ENCODE measurements at places on chromosomes 16 and 17.
A peak's percentile ranks its signal among the peaks of the same experiment; 100 is the strongest.

DNA sequence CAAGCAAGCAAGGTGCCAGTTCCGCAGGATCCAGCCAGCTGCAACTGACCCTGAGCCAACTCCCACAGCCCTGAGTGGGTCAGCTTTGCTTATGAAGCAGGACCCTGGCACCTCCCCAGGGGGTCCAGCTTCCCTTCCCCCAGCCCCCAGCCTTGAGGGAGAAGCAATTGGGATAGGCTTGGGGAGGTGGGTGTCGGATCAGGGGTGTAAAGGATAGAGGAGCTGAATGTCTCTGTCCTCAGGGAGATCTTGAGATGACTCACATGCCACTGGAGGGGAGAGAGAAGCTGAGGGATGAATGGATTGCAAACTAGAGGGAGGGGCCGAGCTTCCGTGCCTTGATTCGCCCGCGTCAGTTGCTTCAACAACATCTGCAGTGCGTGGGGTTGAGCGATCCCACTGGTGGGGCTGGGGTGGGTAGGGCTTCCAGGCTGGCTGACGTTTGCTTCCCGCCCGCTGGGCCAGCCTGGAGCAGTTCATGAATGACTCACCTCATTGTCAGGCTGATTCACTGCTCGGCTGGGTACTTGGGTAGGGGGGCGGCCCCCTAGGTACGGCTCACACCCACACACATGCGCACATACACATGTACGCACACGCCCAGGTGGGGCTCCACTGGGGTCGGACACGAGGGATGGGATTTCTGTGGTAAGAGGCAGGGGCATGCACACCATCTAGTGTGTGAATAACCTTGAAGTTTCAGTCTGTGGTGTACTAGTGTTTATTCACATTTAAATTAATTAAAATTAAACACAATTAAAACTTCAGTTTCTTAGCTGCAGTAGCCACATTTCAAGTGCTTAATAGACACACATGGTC lies 3.6 kb upstream of the HROB start:
- H3K27me3 ChIP-seq: peaks cover 12% of the 10 kb centered on the region
- no peaks in the 10 kb centered on the region for H3K36me3 ChIP-seq
- peak overlapping the region; percentile 73 for H3K4me3 ChIP-seq
- H3K4me1 ChIP-seq: peaks cover 29% of the 10 kb centered on the region

- peaks cover 10% of the 10 kb centered on the region for H3K4me1 ChIP-seq
- no peak overlapping the region for H3K27ac ChIP-seq
- H3K36me3 ChIP-seq: no peaks in the 10 kb centered on the region
- peaks cover 16% of the 10 kb centered on the region for H3K27me3 ChIP-seq
- H3K4me3 ChIP-seq: no peak overlapping the region
- no peak for DNase-seq
These were observed 491.6 kb downstream of the CDH13 start for GRCh38 chr16:83118365-83118764.

DNA sequence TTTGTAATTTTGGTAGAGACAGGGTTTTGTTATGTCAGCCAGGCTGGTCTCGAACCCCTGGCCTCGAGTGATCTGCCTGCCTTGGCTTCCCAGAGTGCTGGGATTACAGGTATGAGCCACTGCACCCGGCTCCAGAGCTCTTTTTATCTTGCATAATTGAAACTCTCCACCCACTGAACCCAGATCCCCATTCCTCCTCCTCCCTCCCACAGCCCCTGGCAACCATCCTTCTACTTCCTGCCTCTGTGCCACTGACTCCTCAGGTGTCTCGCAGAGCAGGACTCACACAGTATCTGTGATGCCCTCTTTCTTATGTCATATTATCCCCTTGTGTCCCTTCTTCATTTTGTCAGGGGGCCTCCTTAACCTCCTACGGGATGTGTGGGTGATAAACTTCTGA lies 340.7 kb downstream of the SLC39A11 start:
- H3K36me3 ChIP-seq: no peaks in the 10 kb centered on the region
- no peak for DNase-seq
- no peak overlapping the region for H3K4me3 ChIP-seq
- no peak overlapping the region for H3K27ac ChIP-seq
- peaks cover 15% of the 10 kb centered on the region for H3K4me1 ChIP-seq
- H3K27me3 ChIP-seq: peaks cover 12% of the 10 kb centered on the region

DNA sequence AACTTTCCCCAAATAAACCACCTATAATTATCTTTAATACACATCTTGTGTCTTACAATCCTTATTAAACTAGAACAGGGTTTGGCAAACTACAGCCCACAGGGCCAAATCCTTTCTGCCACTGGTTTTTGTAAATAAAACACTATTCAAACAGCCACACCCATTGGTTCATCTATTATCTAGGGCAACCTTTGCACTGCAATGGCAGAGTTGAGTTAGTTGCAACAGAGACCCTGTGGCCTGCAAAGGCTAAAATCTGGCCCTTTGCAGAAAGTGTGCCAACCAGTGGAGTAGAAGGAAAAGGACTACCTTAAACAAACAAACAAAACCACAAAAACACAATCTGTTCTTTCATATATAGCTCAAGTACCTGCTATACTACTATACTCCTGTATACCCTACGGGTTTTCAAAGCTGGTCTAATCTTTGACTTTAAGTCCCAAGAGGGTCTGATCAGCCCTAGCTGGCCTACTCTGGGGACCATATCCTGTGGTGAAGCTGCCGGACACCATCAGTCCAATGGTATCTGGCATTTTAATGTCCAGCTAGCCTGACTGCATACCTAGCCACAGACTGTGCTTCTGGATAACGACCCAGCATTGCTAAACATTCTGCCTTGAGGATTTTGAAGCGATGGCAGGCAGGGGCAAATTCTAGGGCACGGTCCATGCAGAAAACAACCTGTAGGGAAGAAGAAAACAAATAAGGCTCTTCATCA lies 23.3 kb downstream of the CNP start:
- no peak overlapping the region for H3K4me3 ChIP-seq
- DNase-seq: no peak
- H3K27ac ChIP-seq: no peak overlapping the region
- no peaks in the 10 kb centered on the region for H3K4me1 ChIP-seq
- H3K27me3 ChIP-seq: no peaks in the 10 kb centered on the region

DNA sequence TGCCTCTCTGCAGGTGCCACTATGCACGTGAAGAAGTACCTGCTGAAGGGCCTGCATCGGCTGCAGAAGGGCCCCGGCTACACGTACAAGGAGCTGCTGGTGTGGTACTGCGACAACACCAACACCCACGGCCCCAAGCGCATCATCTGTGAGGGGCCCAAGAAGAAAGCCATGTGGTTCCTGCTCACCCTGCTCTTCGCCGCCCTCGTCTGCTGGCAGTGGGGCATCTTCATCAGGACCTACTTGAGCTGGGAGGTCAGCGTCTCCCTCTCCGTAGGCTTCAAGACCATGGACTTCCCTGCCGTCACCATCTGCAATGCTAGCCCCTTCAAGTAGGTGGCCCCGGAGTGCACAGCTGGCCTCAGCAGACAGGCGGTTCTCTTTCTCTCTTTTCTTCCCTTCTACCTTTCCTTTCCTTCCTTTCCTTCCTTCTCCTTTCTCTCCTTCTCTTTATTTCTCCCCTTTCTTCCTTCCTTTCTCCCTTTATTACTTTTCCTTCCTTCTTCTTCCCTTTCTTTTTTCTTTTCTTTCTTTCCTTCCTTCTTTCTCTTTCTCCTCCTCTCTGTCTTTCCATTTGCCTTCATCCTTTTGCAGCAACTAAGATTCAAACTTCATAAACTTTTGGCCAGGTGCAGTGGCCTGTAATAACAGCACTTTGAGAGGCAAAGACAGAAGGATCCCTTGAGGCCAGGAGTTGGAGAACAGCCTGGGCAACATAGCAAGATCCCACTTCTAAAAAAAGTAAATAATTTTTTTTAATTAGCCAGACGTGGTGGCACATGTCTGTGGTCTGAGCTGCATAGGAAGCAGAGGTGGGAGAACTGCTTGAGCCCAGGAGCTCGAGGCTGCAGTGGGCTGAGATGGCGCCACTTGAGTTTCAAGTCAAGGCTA lies 46.7 kb downstream of the SCNN1B start:
- H3K4me1 ChIP-seq: no peaks in the 10 kb centered on the region
- no peak overlapping the region for H3K27ac ChIP-seq
- H3K4me3 ChIP-seq: no peak overlapping the region
- H3K27me3 ChIP-seq: peaks cover 35% of the 10 kb centered on the region
- DNase-seq: peak; percentile 11
